ENCODE measurements at places on chromosomes 1 and 21.

DNA sequence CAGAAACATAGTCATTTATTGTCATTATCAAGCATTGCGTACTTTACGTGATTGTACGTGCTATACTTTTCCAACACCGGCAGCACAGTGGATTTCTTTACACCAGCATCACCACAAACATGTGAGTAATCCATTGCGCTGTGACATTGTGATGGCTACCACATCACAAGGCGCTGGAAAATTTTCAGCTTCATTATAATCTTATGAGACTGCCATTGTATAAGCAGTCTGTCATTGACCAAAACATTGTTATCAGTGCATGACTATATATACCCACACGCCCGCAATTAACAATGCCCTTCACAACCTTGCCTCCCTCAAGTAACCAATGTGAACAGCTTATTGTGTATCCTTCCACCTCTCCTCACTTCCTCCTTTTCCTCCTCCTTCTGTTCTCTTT, 137.6 kb downstream of the ZZZ3 start:
- no peak for DNase-seq

- peak; percentile 74 for DNase-seq
Measured at GRCh38 chr1:92485381-92486250, 1.1 kb downstream of the GFI1 start.

DNA sequence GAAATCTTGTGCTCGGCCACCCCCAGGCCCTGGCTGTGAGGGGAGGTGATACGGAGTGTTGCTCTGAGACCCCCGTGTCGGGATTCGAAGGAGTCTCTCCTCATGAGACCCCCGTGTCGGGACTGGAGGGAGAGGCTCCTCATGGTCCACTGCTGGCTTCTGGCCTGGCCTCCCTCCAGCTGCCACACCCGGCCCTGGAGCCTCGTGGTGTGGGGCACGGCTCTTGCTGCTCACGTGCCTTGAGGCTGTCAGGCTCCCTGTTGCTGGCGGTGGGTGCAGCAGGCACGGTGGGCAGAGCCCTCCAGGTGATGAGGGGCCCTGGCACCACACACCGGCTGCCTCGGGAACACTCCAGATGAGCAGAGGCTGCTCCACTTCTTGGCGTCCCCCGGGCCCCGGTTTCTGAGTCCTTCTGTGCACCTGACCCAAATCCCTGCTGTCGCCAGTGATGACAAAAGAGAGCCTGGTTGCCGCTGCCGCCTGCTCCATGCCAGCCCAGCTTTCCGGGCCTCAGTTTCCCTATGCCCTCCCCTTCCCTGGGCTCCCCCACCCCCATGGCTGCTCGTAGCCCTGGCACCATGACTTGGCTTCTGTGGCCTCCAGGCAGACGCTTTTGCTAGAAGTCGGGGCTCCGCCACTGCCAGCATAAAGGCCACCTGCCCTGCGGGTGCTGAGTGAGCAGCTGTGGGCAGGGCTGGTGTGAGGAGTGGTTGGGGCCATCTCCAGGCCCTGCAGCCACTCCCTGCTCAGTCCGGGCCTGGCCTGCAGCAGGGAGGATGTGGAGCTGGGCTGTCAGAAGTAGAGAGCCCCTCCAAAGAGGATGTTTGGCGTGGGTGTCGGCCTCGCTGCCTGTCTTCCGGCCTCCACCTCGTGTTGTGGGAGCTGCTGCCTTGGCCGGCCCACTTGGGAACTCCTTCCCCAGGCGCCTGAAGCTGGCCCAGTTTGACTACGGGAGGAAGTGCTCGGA, 11.8 kb downstream of the TMEM240 start:
- no peak for DNase-seq

DNA sequence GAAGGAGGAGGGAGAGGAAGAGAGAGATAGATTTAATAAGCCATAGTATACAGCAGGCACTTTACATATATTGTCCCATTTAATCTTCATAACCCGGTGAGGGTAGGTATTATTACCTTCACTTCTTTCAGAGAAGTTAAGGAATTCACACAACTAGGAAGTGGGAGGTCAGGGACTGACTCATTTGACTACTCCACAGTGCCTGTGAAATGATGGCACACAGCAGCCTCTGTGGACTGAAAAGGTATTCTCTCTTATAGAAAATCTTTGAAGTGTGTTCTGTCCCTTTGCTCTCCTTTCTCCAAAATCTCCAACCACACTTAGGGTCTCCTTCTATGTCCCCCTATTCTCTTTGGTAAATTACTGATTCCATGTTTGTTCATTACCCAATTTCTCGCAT, 23.9 kb downstream of the PALMD start:
- DNase-seq: no peak

- DNase-seq: no peak
Measured at GRCh38 chr1:213852107-213852506, 135.7 kb upstream of the PROX1 start.

DNA sequence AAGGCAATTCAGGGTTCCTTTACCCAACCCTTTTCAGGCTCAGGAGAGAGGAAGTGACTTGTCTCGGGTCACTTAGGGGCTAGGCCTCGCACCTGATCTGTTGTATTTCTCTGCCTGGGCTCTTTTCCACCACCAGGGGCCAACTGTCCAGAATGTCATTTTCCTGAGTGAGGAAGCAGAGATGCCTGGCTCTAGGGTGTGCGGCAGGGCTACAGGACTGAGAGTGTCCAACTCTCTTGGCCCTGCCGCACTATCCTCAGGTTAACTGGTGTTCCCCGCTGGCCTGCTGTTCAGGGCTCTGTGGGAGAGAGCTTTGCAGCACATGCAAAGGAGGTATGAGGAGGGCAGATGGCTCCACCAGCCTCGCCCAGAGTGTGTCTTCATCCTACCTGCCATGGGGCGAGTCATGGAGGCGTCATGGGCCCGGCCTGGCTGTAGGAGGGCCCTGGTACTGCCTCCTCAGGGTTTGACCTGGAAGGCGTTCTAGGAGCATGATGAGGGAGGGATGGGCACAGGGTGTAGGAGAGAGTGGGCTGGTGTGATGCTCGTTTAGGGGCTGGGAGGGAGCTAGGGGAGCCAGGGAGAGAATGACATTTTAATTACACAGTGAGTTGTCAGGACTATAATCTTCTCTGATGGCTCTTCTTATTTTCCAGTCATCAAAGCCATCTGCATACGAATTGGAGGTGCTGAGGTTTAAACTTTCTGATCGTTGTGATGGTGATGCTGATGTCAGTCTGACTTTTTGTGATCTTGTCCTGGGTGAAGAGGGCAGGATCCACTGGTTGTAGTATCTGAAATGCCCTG, 128.3 kb downstream of the NOS1AP start:
- DNase-seq: no peak

DNA sequence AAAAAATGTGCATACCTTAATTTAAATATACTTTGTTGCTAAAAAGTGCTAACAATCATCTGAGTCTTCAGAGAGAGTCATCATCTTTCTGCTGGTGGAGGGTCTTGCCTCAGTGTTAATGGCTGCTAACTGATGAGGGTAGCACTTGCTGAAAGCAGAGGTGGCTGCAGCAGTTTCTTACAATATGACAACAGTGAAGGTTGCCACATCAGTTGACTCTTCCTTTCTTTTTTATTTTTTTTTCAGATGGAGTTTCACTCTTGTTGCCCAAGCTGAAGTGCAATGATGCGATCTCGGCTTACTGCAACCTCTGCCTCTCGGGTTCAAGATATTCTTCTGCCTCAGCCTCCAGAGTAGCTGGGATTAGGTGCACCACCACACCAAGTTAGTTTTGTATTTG, 2.6 kb upstream of the CFAP45 start:
- DNase-seq: no peak

DNA sequence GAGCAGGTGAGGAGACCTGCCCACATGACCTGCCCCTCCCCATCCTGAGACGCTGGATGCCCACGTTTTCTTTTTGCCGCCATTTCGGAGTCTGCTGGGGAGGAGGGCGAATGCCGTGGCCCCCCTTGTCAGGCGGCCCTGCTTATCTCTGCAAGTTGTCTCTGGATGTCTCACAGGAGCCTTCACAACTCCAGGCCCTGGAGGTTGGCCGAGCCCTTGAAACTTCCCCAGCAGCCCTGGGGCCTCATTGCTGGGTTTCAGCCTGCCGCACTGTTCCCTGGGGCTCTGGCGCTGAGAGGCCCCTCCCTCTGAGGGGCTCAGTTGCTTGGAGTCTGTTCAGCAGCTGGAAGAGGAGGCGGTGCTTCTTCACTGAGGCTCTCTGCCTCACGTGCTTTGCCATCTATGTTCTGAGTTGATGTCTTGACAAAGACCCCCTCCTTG, 29.8 kb upstream of the ZBTB21 start:
- DNase-seq: no peak

- DNase-seq: no peak
Measured at GRCh38 chr1:230365723-230366307, 60.3 kb downstream of the PGBD5 start.
